ENCODE measurements at places on chromosomes 7 and 10.

DNA sequence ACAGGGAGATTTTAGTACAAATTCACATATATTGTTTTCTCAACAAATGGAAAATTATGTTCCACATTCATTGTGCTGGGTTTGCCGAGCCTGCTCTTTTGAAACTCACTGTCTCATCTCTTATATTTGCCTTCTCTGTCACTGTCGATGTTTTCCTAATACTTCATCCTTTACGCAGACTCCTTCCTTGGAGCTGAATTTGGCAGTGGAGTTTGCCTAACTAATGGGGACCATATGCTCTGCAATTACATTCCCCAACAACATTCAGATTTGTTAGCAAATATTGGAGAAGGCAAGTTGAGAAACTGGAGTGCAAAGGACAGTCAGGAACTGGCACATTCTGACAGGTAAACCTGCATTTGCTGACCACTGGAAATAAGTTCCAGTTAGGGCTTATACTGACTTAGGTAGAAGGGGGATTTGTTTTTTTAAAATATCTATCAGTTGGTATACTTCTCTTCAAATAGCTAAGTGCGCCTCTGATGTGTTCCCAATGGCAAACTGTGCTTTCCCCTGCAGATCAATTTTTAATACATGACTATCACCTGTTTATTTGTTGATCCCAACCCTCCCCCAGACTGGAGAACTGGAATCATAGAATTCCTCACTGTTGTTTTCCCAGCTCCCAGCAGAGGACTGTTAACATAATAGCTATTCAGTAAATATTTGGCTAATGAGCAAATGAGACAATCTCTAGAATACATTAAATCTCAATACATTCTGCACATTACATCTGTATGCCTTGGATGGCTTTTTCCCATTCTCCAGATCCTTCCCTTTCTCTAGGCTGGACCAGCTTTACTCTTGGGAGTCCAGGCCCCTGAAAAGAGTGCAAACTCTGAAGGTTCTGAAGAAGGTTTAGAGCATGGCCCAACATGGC lies 769.3 kb downstream of the KCNMA1 start:
- no peak for DNase-seq

- no peak for DNase-seq
These were observed 14.5 kb upstream of the EGR2 start for GRCh38 chr10:62830679-62831078.

DNA sequence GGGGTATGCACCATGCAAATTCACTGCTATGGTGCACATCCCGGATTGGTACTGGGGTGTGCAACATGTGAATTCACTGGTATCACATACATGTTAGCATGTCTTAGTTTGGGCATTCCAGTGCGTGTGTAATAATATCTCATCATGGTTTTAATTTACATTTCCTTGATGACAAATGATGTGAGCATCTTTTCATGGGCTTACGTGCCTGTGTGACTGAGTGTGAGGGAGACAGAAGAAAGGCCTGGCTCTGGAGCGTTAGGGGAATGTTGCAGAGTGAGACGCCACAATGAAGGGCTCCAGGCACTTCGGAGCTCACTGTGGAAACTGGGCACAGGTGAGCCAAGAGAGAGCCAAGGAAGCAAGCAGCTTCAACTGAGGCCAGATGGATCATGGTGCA lies 162.6 kb downstream of the UBE2H start:
- no peak for DNase-seq

DNA sequence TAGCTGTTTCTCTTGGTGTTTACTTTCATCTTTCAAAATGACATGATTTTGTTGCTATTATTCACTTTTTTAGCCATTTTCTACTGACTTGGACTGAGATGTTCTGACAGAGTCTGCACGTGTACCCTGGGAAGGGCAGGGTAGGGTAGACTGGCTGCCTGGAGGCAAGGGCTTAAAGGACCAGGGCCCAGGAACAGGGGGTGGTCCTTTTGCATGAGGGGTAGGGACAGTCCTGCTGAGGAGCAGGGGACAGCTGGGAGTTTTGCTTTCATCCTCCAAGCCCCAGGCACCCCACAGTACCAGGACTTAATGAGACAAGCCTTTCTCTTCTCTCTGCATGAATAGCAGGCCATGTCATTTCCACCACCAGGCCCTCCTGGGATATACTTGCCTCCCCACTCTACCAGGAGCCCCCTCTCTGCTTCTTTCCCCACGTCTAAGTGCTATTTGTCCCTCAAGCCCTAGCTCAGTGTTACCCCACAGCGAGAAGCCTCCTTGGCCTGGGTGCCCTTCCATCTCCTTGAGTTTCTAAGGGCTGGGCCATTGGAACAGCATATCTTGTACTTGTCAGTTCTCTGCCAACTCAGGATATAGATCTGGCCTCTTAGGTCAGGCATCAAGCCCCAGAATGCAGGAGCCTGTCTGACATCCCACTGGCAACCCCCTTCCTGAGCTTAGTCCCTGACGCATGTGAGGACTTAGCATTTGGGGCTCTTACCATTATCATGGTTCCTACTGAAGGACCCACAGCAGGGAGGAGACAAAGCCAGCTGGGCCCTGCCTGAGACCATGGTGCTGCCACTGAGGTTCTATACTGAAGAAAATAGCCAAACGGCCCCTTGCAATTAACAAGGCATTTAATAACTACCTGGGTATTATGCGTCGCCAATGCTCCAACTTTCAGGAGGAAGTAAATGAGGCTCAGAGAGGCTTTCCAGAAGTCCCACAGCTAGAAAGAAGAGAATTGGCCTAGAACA lies 78.4 kb upstream of the UNC5B start:
- DNase-seq: no peak

- DNase-seq: no peak
These were observed 20.5 kb upstream of the GATA3 start for GRCh38 chr10:8033812-8034465.

GRCh38 chr10:84294766-84295447 lies 33.5 kb upstream of the CCSER2 start:
- DNase-seq: no peak

GRCh38 chr7:102872460-102872859 lies 40.3 kb upstream of the LRRC17 start:
- DNase-seq: no peak

DNA sequence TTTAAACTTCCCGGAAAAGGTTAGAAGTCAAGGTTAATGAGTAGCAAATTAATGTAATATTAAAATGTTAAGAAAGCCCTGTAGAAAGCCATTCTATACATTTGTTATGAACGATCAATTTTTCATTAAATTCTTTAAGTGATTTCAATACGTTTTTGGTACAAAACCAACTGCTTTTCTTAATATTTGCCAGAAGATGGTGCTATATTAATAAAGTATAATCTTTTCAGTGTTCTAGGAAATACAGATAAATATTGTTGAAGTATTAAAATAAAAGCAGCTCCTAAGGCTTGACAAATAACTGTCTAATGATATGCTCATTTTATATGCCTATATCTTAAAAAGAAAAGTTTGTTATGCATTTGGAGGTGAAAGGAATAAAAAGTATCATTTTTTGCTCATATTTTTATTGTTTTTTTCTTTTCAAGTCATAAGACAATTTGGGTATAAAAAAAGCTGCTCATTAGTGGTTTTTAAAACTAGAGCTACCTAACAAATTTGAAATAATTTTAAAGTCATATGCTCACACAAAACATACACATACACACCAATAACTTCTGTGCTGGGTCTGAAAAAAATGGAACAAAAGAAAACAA lies 130.3 kb upstream of the POT1 start:
- no peak for DNase-seq

DNA sequence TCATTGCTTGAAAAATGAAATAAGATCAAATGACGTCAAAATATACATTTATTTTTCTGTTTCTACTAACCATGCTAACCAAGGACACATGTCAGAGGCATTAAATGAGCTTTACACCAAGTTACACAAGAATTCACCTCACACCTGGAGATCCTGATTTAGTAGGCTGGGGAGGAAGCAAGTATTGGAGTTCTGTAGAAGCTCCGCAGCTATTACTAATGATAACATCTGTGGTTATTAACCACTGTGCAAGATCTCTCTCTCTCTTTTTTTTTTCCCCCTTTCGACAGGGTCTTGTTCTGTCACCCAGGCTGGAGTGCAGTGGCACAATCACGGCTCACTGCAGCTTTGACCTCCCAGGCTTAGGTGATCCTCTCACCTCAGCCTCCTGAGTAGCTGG lies 104.0 kb downstream of the ZNF22 start:
- no peak for DNase-seq

DNA sequence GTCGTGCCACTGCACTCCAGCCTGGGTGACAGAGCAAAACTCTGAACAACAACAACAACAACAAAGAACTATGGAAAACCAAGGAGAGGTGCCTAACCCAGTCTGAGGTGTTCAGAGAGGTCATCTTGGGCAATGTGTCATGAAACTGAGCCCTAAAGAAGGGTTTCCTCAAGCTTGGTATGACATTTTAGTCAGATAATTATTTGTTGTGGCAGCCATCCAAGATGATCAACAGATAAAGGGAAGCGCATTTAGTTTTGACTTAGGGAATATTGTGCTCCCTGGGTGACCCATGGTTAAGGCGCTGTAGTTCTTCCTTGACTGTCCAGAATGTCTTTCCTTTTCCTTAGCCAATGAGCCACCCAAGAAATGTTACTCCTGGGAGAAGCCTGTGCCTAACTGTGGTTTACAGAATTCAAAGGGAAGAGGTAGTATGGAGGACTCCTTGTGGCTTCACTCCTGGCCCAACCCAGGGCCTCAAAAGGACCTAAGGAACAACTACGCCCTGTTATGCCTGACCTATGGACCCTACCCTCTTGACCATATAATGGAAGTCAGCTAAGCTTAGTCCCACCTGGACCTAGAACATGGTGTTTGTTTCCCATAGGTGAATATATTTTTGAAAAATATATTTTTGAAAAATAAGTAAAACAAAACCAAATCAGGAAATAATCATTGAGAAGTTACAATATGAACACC lies 42.4 kb downstream of the TPST1 start:
- no peak for DNase-seq

GRCh38 chr10:36188080-36188453 lies 546.0 kb upstream of the FZD8 start:
- DNase-seq: no peak

DNA sequence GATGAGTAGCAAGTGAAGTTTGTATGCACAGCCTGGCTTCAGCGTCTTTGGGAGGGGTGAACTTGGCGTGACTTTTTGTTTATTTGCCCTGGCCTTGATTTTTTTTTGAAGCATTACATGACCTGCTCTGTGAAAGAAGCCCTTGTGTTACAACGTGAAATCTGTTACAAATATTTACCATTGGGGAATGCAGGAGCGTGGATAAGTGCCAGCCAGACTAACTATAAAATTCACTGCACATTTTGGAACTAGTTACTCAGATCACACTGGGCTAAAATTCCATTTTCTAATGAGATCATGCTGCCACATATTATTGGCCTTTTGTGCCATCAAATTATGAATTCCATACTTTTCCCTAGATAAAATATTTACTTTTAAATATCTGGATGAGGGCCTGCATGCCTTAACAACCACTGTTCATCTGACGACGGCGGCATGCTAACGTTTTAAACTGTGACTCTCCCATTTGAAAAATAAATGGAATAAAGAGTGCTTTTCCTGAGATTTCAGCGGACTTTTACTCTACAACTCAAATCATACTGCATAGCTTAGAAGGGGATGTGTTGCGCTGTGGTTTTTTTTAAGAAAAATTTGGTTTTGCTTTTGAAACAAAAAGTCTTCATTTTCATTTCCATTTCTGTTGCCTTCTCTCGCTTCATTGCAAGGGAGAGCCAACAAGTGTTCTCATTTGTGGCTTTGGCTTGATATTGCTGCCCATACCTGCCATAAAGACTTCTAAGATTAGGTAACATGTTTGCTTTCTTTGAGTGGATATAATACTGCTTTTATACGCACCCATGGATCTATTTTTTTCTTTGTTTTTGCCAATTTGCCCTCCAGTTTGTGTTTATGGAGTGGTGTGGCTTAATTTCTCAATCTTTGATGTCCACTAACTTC lies 352.2 kb downstream of the TFEC start:
- DNase-seq: no peak

- DNase-seq: no peak
These were observed 34.7 kb downstream of the TMEM270 start for GRCh38 chr7:73895626-73896025.

DNA sequence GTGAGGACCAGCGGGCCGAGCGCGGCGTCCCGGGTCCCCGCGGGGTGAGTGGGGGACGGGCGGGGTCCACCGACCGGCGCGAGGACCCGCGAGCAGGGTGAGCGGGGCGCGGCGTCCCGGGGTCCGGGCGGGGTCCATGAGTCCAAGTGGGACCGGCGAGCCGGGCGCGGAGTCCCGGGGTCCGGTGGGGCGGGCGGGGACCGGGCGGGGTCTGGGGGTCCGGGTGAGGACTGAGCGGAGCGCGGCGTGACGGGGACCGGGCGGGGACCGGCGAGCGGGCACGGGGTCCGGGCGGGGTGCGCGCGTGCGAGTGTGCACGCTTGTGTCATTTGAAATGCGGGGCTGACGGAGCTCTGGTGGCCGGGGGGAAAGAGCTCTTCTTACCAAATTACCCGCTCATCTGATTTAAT lies 765 bp downstream of the CELF2 start:
- DNase-seq: no peak

- DNase-seq: no peak
These were observed 2.1 kb downstream of the BAIAP2L1 start for GRCh38 chr7:98398567-98399372.

DNA sequence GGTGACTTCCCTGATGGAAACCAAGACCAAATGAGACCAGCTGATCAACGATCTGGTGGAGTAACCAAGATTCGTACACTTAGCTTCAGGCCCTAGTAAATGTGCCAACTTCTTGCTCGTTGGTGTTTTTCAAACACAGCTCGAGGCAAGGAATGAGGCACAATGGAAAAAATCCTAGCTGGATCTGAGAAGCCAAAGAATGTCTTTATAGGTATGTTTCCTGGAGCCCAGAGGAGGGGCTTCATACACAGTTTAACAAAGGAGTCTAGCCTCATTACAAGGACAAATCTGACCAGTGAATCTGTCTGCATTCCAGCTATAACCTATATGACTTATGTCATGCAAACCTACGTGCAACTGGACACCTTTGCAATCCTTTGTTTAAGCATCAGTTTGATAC lies 3.7 kb downstream of the COL17A1 start:
- DNase-seq: peak; percentile 51

GRCh38 chr7:107742678-107743566 lies 1.0 kb upstream of the CBLL1 start:
- peak; percentile 58 for DNase-seq

DNA sequence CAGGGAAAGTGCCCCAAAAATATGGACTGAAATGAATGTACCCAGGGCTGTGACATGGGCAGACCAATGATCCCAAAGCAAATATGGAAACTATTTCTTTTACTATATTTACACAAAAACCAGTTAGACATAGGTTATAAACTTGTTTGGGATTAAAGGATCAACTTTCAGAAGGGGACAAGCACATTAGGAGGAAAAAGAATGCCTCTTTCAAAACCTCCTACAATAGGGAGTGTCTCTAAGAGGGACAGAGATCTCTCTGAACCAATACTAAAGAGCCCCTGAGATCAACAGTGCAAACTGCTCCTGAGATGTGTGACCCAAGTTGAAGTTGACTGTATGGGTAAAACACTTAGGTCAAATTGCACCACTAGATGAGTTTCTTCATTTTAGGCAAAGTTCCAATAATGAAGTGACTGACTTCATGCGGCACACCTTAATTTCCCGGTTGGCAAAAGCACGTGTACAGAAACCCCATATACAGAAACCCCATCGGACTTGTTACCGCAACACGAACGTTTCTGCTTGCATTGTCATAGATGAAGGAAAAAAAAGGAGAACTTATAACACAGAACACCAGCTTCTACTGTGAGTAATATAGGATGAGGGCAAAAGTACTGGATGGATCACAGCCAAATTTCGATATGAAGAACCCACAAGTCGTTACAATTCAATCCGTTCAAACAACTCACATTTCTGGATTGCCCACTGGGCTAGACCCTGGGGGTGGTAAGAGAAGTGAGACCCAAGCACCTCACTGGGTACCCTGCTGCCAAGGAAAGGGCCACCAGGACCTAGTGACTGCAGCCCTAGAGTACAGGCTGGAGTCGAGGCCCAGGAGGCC lies 4.3 kb downstream of the SVIL start:
- DNase-seq: peak; percentile 17
